ENCODE measurements at places on chromosomes 2 and 18.

DNA sequence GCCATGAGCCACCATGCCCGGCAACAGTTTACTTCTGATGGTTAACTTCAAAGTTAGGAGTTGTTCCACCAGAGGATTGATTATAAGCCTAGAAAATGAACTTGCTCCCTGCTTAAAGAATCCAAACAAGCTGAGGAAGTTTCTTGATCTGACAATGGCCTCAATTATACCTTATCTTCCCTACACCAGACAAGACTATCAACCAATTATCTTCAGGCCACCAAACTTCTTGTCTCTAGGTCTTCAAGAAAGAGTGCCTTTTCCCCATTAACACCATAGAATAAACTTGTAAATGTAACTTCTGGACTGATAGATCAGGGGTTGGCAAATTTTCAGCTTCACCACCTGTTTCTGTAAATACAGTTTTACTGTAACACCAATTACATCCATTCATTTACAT lies 15.0 kb downstream of the ZC3H8 start:
- DNase-seq = no peak

- DNase-seq = peak; percentile 74
Observed at GRCh38 chr2:54522624-54523281, 66.6 kb downstream of the SPTBN1 start.

GRCh38 chr2:219274361-219274921 lies 4.7 kb upstream of the DNAJB2 start:
- DNase-seq = no peak

GRCh38 chr18:3995476-3996102 lies 459.5 kb downstream of the DLGAP1 start:
- DNase-seq = peak; percentile 60

GRCh38 chr18:319720-320119 lies 51.9 kb upstream of the THOC1 start:
- DNase-seq = no peak

- no peak for DNase-seq
Observed at GRCh38 chr2:204251158-204251997, 293.9 kb upstream of the PARD3B start.

DNA sequence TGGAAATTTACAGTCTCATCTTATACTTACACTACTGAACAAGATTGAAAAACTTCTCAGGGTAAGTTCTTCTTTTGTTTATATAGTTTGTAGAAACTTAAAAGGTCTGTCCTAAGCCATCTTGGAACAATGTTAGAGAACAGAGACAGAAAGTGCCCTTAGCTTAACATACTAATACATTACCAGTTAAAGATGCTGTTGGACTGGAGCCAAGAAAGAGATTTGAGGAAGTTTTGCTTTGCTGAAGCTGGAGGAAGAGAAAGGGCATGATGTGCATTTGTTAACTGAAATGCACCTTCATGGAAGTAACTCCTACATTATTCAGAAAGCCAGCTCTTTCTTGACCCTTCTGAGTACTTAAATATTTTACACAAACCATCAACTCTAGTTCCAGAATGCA lies 66.5 kb upstream of the TNFRSF11A start:
- no peak for DNase-seq

DNA sequence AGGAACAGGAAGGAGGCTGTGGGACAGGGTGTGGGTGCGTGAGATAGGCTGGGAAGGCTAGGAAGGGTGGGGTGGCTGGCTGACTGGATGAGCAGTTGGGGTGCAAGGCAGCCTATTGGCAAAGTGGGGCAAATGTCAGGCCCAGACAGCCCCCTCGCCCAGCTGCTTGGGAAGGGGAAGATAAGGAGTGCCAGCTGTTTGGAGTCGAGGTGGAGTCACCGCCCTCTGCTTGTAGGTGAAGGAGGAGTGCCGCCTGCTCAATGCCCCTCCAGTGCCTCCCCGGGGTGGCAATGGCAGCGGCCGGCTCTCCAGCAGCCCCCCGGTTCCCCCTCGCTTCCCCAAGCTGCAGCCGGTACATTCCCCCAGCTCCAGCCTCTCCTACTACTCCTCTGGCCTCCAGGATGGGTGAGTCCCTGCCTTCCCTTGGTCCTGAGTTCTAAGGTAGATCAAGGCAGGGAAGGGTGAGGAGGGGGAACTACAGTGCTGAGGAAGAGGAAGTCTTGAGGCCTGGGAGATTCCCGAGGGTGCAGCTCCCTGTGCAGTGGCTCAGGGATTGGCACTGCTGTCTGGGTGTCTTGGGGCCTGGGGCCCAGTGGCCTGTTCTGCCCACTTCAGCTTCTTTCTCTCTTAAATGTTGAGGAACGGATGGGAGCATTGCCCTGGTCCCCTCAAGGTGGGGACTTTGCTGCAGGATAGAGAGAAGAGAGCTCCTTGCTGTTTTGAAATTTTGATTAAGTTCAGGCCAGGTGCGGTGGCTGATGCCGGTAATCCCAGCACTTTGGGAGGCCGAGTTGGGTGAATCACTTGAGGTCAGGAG lies 13.3 kb downstream of the GAREM2 start:
- no peak for DNase-seq

- no peak for DNase-seq
Observed at GRCh38 chr2:233436691-233437438, 82.6 kb downstream of the DGKD start.

- DNase-seq = no peak
Observed at GRCh38 chr2:240210198-240210965, 69.9 kb upstream of the OTOS start.

DNA sequence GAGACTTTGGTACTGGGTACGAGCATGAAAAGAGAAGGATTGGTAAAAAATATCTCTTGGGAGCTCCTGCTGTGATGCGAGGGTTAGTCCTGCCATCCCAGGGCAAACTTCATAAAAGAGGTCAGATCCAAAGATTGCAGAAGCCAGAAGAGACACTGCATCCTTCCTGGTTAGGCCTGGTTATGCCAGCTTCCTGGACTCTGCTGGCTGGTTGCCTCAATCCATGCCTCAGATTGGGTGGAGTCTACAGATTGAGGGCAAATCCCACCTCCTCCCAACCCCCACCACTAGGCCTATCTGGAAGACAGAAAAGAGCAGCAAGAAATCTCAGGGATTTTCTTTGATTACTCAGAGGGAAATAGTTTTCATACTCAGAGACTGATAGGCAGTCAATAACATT lies 5.3 kb upstream of the ACADL start:
- no peak for DNase-seq

DNA sequence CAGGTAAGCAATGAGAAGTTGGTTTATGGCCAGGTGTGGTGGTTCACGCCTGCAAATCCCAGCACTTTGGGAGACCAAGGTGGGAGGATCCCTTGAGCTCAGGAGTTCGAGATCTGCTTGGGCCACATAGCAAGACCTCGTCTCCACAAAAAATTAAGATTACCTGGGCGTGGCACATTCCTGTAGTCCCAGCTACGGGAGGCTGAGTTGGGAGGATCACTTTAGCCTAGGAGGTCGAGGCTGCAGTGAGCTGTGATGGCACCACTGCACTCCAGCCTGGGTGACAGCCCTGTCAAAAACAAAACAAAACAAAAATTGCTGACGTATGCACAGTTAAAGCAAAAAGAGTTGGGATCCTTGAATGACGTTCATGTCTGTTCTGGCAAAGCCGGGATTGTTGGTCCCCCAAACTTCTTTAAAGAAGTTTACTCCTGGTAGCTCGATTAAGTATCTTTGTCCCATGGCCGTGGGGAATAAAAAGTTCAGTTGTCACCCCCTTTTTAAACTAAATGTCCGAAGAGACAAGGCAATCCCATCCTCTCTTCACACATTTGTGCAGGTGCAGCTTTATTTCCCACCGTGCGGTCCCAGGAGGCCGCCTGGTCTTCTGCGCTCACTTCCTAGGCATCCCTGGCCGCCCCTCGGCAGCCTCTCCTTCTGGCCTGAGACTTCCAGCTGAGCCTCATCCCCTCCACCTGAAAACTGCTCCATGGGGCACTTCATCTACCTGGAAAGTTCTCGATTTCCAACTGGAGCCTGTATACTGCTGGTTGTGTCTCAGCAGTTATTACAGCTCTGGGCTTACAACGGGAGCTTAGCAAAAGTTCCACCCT lies 762 bp upstream of the SPOPL start:
- DNase-seq = no peak

- DNase-seq = no peak
Observed at GRCh38 chr2:115162494-115163293, 720.3 kb downstream of the DPP10 start.

DNA sequence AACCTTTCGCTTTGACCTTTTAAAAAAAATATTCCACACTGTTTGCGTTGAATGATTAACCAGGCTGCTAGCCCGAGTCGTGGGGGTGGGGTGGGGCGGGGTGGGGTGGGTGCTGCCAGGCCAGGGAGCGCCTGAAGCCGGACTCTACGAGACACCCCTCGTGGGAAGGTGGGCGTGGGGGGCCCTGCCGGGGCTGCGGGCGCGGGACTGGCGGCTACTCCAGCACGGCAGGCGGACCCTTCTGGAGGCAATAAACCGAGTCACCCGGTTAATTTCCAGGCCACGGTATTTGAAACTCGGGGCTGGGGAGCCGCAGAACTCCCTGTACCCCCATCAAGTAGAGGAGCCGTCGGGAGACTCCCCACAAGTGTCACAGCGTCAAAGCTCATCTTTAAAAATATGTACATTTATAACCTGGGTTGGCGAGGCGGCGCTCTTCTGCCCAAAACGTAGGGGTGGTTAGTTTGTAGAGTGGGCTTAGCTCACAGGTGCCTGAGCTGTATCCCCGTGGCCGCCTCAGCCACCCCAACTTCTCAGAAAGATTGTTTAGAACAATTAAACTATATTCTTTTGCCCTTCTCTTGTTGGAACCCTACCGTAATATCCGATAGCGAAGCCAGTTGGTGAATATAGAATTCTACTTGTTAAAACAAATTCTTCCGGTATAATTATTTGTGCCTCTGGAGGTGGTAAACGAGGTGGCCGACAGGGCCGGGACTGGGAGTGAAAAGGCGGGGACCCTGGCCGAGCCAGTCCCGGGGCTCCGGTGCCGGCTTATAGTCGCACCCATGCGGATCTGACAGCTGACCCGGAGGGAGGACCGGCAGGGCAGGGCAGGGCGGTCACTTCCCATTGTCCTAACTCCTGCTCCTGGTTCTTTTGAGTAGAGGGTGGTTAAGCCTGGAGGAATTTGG lies 1.4 kb downstream of the B3GNT2 start:
- DNase-seq = peak; percentile 35

GRCh38 chr18:58325494-58325893 lies 281.5 kb downstream of the NEDD4L start:
- no peak for DNase-seq

- no peak for DNase-seq
Observed at GRCh38 chr2:14815201-14815600, 182.7 kb downstream of the LRATD1 start.

DNA sequence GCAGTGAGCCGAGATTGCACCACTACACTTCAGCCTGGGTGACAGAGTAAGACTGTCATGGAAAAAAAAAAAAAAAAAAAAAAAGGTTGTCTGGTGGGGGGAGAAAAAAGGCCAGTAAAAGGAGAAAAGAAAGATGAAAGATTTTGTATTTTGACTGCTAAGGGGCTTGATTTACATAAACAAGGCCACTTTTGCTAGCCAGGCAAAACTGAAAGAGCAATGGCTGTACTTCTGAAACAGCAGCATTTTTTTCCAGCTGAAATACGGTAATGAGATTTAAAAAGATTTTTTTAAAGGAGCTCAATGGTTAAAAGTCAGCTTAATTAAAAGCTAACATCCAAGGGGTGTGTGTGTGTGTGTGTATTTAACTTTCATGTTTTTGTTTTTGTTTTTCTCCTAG lies 11.3 kb upstream of the OXER1 start:
- DNase-seq = no peak

DNA sequence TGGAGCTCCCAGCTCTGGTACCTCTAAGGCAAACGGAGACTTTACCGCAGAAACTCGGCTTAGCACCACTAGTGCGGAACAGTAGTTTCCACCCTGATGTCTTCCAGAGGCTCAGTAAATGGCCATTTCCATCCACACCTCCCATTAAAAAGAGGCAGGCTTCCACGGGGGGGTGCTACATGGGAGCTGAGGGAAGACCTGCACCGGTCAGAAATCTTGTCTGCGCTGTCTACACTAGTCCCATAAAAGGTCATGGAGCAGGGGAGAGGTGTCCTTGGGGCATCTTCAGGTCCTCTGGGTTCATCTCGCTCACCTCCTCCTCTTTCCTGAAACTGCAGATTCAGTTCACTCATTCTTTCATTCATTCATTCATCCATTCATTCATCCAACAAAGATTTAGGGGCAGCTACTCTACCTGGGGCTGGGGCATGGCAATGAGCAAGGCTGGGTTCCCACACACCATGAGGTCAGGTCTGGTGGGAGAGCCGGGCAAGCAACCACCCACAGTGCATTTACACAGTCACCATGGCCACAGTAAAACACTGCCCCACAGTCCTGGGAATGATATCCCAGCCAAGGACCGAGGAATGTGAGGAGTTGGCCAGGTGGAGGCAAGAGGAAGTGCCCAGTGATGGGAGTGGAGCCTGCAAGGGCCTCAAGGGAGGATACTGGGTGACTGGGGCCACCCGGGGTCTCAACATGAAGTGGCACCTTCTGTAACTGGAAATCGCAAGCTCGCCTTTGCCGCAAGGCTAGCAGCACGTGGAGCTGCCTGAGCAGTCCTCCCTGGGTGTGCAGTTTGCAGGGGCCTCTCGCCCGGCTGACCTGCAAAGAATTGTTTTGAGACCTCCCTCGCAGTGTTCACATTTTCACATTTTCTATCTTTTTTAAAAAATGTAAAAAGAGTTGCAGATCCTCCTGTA lies 180.2 kb upstream of the RAB6C start:
- DNase-seq = no peak

DNA sequence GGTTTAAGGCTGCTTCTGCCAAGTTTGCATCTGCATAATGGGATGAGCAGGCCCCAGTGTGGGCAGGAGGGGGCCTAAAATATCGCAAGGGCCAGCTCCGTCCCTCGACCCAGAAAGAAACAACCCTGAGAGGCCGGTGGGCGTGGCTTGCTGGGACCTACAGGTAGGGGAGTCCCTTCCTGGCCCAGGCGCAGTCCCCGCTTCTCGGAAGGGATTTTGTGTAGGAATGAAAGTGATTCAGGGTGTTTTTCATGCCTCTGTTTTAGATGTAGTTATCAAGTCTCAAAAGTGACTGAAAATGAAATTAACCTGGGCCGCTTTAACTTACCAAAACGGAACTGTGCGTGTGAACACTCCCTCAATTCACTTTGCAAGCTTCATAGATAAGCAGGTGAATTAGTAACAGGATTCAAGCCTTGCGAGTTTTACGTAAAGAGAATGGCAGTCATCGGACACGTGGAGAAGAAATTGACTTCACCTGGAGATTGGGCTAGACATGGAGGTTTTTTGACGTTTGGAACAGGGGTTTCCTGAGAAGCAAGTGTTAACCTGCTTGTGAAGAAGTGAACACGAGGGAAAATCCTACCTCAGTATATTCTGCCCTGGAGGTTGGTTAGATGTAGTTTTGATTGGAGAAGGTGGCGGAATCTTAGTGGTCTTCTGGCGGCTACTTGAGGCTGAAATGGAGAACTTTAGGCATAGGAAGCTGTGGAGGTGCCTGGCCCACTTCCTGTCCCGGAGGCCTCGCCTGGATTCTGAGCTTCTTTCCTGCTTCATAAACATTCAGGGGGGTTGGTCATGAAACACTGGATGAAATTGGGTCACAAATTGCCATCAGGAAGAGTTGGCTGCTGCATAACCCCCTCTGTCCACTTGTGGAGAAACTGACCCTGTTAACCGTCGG lies 1.7 kb downstream of the NCK2 start:
- peak; percentile 92 for DNase-seq

All from activated CD4-positive, alpha-beta T cell treated with anti-CD3 and anti-CD28 coated beads, Interleukin-2, amount 50 U/mL, for 16 hours (primary cell).